ENCODE measurements at places on chromosomes 16 and 17. TPM values are rescaled to one million over a fixed set of nuclear protein-coding genes. Genes with fewer than 3 reads are reported as not detected.

The SCGB1C2 gene
- not detected for total RNA-seq

GRCh38 chr16:27752241-27752640 is 202.3 kb downstream of the KATNIP start:
- DNase-seq = no peak

The RNF43 gene
- total RNA-seq = not detected

The CCL7 gene
- total RNA-seq = 0.13 TPM

The CCDC182 gene
- total RNA-seq = not detected

The CCL1 gene
- not detected for total RNA-seq

The CRYM gene
- not detected for total RNA-seq

The CDRT15 gene
- total RNA-seq = not detected

The ABCA10 gene
- 0.76 TPM for total RNA-seq

- no peak for DNase-seq
Measured at GRCh38 chr17:72380737-72381136, 259.9 kb downstream of the SOX9 start.

The SREBF1 gene
- total RNA-seq = 48.2 TPM

DNA sequence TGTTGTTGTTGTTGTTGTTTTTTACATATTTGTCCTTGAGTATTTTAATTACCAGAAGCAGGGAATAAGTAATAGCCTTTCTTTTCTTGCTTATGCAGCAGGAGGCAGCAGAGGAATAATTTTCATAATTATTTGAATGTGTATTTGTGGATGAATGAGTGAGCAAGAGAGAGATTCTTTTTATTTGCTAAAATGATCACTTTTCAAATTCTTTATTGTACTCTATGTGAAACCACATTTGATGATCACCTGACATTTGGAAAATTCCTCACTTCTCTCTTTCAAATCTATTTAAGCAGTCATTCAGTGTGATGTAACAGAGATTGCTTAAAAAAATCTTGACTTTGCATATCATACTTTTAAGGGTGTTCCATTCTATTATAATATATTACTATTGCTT is 223.6 kb downstream of the BCAS3 start:
- DNase-seq = no peak

The GNG13 gene
- total RNA-seq = not detected

The TEX19 gene
- total RNA-seq = not detected

The CHST6 gene
- total RNA-seq = 0.64 TPM

- DNase-seq = no peak
Measured at GRCh38 chr17:17749025-17749772, 67.9 kb downstream of the RAI1 start.

DNA sequence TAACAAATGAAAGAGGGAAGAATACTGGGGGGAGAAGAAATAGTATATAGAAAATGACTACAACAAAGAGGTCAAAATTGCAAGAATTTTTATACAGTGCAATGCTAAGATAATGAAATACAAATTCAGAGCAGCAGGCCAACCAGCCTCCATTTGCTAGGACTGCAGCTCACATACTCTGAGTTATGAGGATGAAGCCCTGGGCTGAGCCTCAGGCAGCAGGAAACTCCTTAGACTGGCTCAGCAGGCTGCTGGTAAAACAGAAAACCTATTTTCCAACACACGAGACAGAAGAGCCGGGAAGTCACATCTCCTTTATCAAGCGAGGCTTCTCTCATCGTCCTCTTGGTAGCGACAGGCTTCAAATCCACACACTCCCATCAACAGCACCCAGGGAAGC is 296.5 kb downstream of the SLC39A11 start:
- DNase-seq = no peak

DNA sequence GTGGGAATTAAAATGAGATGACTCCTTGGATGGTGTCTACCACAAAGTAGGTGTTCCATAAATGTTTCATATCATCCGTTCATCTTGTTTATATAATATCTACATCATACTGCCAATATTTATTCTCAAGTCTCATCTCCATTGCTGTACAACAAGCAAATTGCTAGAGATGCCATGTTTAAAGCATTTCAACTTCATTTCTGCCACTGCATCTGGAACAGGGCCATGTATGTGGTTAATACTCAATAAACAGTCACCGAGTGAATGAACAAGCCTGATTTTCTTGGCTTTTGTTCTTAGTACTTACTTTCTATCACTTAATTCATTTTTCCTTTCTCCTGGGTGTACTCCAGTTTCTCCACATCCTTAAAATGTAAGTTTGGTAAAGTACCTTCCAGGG is 107.6 kb downstream of the KCNJ2 start:
- DNase-seq = no peak

GRCh38 chr16:87800497-87800896 is 34.7 kb upstream of the KLHDC4 start:
- DNase-seq = no peak

The TPSB2 gene
- not detected for total RNA-seq

The GP2 gene
- not detected for total RNA-seq

DNA sequence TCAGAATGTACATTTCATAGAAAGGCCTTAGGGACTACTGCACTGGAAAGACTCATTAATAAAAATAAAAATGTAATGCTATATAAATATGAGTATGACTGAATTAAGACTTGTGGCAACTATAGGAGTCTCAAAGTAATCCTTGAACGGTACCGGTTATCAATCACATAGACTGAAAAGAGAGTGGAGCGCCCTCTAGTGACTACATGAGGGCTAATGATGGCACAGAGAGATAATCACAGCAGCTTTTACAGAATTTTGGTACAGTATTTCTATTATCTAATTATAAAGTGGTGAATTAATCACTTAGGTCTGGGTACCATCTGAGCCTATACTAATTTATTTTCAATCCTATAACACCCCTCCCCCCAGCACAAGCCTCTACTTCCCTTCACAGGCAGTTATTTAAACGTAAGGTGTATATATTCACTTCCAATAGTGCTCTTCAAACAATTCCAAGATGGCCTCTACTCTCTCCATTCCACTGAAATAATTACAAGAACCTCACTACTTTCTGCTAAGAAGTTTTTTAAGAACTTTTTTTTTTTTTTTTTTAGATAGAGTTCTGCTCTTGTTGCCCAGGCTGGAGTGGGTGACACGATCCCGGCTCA is 40.7 kb upstream of the ANKFY1 start:
- peak; percentile 57 for DNase-seq

- DNase-seq = no peak
Measured at GRCh38 chr16:48536614-48537200, 73.3 kb downstream of the N4BP1 start.

DNA sequence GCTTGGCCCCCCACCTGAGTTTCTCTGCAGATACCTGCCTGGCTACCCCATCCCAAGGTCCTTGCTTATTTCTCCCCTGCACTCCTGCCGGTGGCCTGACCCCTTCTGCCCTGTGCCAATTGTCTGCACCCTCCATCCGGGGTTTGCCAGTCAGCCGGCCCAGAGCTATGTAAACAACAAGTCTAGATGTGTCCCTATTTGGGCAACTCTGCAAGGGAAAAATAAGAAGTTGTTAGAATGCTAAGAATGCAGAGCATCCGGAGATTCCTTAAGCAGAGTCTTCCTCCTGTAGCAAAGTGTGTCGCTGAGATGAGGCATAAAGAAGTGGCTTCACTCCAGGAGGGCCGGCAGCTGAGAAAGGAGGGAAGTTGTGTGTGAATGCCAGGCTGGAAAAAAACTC is 46.6 kb downstream of the RGS9 start:
- no peak for DNase-seq

- peak; percentile 43 for DNase-seq
Measured at GRCh38 chr16:47627085-47627639, 166.0 kb downstream of the PHKB start.

GRCh38 chr17:75153780-75154194 is 525 bp downstream of the JPT1 start:
- no peak for DNase-seq

GRCh38 chr16:89921702-89922476 is 1.3 kb upstream of the TUBB3 start:
- DNase-seq = no peak

- peak; percentile 59 for DNase-seq
Measured at GRCh38 chr17:4098521-4099209, 44.2 kb downstream of the ZZEF1 start.

The CACNA1H gene
- total RNA-seq = under 0.01 TPM

- DNase-seq = no peak
Measured at GRCh38 chr17:42272162-42272907, 3.9 kb downstream of the STAT5B start.

- no peak for DNase-seq
Measured at GRCh38 chr17:72829883-72830282, 262.6 kb downstream of the SLC39A11 start.

GRCh38 chr17:15119968-15120367 is 145.2 kb downstream of the PMP22 start:
- no peak for DNase-seq

The SBK1 gene
- 0.13 TPM for total RNA-seq

- DNase-seq = no peak
Measured at GRCh38 chr16:52073024-52073423, 473.9 kb downstream of the TOX3 start.

The TBC1D26 gene
- not detected for total RNA-seq

The CCL4 gene
- not detected for total RNA-seq

The SLC16A3 gene
- 62.3 TPM for total RNA-seq

DNA sequence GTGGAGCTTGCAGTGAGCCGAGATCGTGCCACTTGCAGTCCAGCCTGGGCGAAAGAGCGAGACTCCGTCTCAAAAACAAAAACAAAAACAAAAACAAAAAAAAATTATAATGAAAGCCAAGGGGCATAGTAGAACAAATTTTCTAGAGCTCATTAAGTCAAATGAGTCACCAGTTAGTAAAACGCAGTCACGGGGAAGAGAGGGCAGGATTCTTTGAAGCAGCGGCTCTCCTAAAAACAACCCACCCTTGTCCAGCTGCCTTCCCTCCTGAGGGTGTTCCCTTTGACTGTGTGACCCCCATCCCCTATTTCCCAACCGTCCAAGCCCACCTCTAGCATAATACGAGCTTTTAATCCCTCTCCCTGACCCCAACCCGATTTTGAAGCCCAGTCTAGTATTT is 44.1 kb upstream of the STH start:
- DNase-seq = no peak

DNA sequence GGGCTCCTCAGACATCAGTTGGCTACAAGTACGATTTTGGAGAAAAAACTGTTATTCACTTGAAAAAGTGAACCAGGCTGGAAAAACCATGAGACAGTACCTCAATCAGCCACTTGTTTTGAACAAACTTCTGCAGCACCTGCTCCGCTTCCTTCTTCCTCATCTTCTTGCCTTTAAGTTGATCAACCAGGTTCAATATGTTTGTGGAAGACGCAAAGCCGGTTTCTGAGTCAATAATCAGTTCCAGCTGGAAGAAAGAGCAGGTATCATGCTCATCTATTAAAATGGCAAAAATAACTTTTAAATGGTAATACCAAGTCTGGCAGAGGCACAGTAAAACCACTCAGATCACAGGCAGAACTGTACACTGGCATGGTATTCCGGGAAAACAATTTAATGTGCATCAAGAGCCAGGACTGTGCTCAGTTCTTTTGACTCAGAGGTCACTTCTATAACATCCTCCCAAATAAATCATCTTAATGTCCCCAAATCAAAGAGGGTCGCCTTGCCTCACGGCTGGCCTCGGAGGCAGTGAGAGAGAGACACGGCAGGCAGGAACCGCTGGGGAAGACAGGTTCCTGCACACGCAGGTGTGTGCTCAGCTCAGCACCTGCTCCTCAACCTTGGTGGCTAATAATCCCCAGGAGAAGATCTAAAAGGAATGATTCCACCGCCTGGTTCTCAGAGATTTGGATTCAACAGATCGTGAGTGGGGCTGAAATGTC is 29.7 kb downstream of the KDM8 start:
- DNase-seq = no peak

DNA sequence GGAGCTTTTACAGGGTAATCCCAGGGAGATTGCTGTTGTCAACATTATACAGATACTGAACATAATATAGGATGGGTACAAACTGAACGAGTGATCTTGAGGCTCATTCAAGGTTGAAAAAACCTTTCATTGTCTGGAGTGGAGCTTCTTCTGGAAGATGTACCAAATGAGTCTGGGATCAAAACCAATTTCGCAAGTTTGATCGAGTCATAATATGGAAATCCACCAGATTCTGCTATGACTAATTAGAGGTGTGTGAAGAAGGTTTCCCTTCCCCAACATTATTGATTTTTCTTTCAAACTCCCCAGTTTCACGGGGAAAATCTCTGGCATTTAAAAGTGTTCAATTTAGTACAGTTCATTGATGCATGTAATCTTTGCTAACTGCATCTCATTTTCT is 324.1 kb downstream of the ZFHX3 start:
- DNase-seq = no peak

DNA sequence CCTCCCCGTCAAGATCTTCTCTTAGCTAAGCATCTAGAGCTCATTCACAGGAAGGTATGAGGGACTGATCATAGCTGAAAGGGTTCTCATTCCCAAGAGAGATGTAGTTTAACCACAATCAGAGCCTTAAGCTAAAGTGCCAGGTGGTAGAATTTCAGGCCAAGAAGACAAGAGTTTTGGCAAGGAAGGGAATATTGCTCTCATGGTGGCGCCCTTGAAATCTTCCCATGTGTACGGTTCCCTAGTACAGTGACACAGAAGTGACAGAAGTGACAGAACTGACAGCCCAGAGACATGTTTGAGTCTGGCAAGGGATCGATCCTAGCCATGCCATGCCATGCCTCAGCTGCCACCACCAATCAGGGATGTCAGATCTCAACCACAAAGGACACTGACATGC is 2.5 kb downstream of the GRIN2C start:
- DNase-seq = no peak

The HOXB8 gene
- total RNA-seq = 0.76 TPM

GRCh38 chr17:45927247-45927646 is 32.9 kb downstream of the MAPT start:
- no peak for DNase-seq

DNA sequence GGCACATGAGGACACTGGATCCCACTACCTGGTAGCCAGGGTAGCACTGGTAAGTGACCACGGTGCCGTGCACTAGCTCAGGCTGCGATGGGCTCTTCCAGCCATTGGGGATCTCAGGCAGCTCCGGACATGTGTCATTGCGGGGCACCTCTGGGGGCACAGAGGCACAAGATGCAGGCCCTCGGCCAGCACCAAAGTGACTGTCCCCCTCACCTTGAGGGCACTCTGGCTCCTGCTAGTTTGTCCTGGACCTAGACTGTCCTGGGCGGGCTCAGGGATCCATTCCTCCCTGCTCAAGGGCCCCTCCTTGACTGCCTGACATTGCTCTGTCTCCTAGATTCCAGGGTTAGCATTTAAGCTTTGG is 6.7 kb upstream of the PHF12 start:
- no peak for DNase-seq

- DNase-seq = no peak
Measured at GRCh38 chr17:50188921-50189549, 12.4 kb downstream of the COL1A1 start.

DNA sequence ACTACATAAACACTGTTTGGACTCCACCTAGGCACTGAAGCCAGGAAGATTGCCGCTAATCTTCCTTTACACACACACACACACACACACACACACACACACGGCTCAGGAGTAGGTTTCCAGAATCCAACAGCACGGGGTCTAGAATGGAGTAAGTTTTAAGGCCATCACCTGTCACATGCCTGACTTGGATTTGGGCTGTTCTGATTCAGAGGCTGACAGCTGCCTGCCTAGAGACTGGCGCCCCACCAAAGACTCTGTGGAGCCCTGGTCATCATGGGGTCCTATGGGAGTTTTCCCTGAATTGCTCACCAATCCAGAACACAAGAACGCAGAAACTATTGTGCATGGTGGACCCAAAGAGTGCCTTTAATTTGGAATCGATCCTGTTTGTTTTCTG is 10.9 kb downstream of the CDRT4 start:
- DNase-seq = no peak

- no peak for DNase-seq
Measured at GRCh38 chr17:16300554-16300953, 52.7 kb downstream of the CENPV start.

The SLC52A1 gene
- total RNA-seq = 0.25 TPM
